ENCODE measurements at places on chromosomes 5 and 9.

DNA sequence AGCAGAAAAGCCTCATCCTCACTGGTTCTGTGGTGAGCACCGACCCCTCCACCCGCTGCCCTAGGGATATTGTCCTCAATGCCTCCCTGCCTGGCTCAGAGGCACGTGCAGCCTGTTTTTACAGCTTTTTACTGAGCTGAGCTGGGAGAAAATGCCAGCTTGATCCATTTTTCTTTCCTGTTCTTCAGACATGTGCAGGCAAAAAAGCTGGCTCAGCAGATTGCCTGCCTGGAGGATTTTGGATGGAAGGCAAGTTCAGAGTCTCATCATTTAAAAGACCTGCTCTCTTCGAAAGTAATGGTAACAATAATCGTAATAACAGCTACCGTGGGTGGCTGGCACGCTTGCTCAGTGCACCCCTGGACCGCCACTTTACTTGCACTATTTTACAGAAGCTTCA lies 135.0 kb upstream of the SMIM23 start:
- DNase-seq, result no peak

DNA sequence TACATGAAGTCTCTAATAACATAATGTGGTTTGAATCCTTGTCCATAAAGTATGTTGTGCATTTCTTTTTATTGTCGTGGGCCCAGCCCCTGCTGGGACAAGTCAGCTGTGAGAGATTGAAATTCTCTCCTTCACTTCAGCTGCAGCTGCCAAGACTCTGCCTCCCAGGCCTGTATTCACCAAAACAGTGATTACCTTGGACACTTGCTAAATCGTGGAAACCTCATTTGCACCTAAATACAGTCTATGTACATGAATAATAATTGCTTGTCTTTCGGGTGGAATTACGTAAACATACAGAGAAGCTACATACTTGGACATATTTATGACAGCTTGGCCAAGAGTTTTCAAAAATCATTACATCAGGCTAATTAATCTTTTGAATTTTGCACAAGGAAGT lies 898.5 kb upstream of the SEMA6A start:
- no peak for DNase-seq

DNA sequence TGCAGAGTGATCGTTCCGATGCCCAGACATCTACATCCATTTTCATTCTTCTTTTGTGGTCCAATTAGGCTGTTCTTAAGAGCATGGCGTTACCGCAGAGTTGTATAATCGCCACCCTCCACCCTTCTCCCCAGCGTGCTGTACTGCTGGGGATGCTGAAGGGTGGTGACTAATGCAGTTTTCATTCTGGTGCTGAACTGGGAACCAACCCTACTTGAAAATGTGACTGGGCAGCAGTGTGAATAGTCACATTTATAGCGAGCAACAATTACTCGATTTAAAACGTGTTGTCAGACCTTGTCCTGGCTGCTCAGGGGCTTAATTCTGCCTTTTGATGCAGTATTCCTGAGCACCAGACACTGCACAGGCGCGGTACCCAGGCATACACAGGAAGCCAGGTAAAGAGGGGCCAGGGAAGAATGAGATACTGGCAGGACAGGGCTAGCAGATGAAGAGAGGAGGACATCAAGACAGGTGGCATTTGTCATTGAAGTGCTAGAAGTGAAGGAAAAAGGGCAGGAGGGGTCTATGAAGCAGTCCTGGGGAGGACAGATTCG lies 719 bp upstream of the ISCA1 start:
- DNase-seq, result no peak

GRCh38 chr9:126417684-126418083 lies 91.1 kb downstream of the MVB12B start:
- DNase-seq, result no peak

GRCh38 chr5:149314571-149315111 lies 30.7 kb upstream of the GRPEL2 start:
- no peak for DNase-seq

DNA sequence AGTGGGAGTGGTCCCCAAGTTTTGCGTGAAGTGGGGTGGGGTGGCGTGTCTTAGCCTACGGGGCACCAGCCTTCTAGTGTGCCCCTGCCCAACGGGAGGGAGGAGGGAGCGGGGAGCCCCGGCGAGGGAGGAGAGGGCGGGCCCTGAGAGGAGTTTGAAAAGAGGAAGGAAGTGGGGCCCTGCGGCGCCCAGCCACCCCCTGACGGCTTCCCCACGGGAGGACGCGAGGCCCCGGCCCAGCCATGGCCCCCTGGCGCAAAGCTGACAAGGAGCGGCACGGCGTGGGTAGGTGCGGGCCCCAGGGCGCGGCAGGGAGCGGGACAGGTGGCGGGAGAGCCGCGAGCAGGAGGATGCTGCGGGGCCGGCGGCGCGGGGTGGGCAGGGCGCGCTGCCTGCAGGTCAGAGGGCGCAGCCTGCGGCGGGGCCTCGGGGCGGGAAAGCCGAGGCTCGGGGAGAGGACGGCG lies at the start of gene DOCK2:
Gene DOCK2, plus strand, starts transcription at position 191 of the 464 bp plus-strand sequence. Its CDS starts 52 bp downstream, at position 243.
- DNase-seq, result no peak

- DNase-seq, result no peak
Measured at GRCh38 chr5:170985486-170985885, 123.7 kb downstream of the RANBP17 start.

DNA sequence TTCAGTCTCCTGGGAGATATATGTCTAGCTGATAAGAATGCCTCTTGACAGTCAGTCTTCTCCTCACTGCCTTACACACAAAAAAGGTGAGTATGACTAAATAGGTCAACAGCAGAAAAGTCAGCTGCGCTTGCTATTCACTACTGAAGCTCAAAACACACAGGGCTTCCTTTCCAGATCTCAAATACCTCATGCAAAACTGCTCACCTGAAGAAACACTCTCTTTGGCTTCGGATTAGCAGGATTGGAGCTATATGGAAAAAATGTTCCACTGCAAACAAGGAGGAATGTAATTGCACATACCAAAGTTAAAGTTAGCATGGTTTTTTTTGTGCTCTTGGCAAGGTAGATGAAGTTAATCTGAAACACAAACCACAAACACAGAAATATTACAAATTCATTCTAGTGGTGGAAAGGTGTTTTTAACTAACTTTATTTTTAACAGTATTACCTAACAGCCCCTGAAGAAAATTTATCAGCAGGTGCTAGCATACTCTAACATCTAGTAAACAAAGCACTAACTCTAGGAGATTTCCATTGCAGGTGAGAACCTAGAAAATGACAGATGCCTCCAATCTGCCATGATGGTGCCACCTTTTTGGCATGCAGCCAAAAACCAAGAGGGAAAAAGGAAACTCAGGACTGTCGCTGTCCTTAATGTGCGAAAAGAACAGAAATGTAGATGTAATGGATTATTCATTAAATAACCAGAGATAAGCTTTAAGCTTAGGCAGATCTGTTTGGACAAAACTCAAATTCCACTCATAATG lies 31.8 kb downstream of the ERMP1 start:
- no peak for DNase-seq

GRCh38 chr9:97768746-97769145 lies 71.6 kb upstream of the XPA start:
- DNase-seq, result no peak

DNA sequence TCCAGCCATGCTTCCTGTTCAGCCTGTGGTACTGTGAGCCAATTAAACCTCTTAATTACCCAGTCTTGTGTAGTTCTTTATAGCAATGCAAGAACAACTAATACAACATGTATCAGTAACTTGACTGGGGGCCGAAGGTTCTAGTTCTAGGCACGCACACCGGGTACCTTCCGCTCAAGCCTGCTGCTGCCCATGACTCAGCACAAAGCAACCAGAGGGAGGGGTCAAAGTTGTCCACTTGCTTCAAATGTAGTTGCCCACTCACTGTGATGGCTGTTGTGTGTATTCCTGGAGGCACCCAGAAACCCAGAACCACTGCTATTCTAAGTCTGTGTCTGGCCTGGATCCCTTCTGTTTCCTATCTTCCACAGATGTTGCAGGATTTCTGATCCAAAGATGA lies 222.6 kb downstream of the FRMD3 start:
- no peak for DNase-seq
